NCI-H1092 treated with DMSO at 0.1 percent for 48 hours (cell line): ENCODE measurements at places on chromosomes 5 and 9.

- DNase-seq = no peak
Observed at GRCh38 chr5:127041571-127041970, 11.2 kb upstream of the MARCHF3 start.

- no peak for DNase-seq
Observed at GRCh38 chr5:81800797-81801196, 49.9 kb upstream of the SSBP2 start.

DNA sequence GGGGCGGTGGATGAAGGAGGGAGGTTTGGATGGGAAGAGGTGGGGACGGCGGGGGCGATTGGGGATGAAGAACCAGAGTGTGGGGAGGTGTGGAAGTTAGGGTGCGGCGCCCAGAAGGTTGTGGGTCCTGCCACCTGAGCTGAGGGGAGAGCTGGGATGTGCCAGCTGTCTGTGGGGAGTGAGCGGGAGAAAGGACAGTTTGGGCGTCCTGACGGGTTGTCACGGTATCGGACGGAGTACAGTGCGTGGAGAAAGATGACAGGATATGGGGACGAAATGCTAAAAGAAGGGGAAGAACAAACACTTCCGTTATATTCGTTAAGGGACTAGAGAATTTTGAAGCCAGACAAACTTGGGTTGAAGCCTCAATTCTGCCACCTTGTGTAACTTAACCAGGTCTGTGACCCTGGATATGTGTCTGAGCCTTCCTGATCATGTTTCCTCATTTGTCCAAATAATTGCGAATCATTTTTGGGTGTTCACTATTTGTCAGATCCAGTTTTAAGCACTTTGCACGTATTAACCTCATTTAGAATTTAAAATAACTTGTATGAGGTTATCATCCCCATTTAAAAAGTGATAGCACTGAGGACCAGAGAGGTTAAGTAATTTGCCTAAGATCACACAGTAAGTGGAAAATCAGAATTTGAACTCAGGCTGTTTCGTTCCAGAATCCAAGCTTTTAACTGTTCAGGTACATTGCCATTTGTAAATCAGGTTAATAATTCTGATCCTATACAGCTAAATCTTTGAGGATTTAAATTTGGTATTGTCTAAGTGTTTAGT lies 689 bp downstream of the CNTRL start:
- DNase-seq = peak; percentile 64

- DNase-seq = no peak
Observed at GRCh38 chr9:122251351-122251750, 13.3 kb downstream of the RBM18 start.

GRCh38 chr5:39370555-39371366 lies 6.5 kb upstream of the C9 start:
- no peak for DNase-seq

DNA sequence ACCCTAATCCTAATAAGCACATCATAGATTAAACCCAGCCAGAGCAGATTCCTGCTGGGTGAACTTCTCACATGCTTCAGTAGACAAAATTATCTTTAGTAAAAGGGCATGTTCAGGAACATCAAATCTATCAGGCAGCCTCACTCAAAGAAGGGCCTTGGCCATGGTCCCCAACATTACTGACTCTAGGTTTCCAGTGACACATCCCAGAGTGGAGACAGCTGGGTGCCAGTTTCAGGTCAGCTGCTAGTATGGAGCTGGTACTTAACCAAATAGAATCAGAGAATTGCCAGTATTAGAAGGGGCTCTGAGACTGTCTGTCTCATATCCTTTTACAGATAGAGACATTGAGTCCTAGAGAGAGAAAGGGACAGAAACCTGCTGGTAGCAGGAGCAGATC lies 44.1 kb upstream of the GALNT10 start:
- no peak for DNase-seq
